CD4-positive, alpha-beta T cell treated with Interleukin-6 at 100 ng/mL for 8 hours (primary cell): ENCODE measurements at places on chromosomes 1 and 21.
A peak's percentile ranks its signal among the peaks of the same experiment; 100 is the strongest.

DNA sequence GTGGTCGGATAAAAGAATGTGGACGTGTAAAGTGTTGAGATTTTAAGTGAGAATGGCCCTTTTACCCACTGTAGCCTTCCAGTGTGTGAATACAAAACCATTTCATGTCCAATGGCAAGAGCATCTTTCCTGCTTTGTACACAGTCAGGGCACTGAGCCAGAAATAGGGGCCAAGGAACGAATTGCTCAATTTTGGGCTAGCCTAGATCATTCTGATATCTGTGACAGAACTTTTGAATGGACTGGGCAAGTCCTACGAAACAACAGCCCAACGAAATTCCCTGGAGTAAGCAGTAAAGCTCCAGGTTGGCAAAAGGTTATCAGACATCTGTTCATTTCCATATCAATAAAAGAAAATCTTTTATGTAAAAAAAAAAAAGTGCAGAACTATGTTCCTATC lies 5.5 kb downstream of the KIF26B start:
- no peak for DNase-seq

DNA sequence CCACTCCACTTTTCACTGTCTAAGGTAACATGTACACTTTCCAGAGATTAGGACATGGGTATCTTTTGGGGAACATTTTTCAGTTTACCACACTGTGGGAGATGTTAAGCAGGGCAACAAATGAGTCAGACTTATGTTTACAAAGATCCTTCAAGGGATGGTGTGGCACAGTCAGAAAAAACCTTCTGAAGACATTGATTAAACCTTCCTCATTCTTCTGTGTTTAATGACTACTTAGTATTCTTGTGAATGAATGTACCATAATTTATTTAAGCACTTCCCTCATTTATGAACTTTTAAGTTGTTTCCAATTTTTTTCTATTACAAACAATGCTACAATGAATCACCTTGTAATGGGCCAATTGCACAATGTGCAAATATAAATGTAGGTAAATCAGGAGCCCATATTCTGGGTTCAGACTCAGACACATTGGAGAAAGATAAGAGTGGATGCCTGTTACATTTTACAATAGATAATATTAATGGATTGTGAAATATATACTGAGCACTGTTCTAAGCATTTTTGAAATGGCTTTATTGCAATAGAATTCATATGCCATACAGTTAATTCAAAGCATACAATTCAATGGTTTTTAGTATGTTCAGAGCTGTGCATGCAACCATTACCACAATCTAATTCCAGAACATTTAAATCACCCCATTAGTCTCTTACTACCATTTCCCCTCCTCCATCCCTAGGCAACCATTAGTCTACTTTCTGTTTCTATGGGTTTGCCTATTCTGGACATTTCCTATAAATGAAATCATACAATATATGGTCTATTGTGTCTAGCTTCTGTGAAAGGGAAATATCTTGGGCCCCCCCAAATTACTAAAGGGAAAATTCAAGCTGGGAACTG lies 1.9 kb upstream of the SFT2D2 start:
- DNase-seq: no peak

- DNase-seq: no peak
These were observed 140.6 kb downstream of the SYT2 start for GRCh38 chr1:202569393-202570322.

GRCh38 chr1:109267743-109268300 lies 15.1 kb downstream of the PSRC1 start:
- DNase-seq: no peak

DNA sequence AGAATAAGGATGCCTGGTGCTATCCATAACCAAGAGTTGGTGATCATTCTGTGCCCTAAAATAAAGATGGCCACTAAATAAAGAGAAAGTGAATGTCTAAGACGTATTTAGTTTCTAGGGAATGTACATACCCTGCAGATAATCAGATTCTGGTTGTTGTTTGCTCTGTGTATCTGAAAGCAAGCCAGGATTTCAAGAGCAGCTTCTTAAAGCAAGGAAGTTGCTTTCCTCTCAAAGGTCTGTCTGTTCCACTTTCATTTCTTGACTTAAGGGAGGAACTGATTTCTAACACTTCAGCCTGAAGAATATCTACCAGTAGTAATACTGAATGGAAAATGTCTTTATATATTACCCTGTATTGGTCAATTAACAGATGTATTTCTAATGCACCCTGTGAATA lies 88.8 kb downstream of the KIF1B start:
- no peak for DNase-seq

GRCh38 chr1:36083635-36084496 lies at the start of gene TEKT2:
Gene TEKT2, plus strand, starts transcription at chr1:36084094. Its CDS starts 828 bp downstream, at chr1:36084922.
- DNase-seq: no peak

DNA sequence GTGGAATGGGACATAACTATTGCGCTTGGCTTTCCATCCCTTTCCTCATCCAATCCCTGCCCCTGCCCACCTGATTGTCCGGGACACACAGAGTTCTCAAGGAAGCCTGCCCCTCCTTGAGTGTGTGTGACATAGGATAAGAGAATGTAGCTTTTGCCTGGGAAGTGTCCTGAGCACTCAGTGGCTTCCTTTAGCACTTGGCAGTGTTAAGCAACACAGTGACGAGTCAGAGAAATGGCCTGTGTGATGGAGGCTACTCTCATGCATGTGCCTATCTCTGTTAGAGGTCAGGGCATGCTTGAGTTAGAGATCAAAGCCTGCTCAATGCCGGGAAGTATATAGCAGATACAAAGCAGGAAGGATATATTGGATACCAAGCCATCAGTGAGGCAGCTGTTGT lies 289.5 kb downstream of the SIPA1L2 start:
- DNase-seq: no peak

DNA sequence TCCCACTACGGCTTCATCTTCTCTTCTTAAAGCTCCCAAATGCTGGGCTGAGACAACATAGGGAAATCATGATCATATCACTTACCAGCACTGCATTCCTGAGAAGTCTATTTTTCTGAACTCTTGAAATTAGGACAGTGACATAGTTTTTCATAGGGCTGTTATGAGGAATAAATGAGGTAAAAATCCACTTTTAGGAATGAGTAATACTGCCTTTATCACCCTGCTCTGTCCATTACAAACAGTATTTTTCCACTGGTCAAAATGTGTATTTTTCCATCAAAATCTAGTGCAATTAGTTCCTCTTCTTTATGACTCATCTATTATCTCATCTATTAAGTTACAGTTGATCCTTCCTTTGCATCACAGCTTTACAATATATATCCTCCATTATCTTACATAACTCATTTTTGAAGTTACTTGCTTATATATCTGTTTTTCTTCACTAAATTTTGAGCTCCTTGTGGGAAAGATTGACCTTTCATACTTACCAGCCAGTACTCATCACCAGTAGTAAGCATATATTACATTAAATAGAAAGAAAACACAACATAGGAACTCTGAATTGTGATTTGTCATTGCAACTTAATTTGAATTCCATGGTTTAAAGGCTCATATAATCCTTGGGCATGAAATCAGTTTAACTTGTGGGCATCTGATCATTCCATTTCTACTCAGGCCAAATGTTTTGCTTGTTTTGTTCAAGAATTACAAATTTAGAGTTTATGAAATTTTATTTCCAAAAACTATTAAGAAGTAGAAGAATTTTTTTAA lies 37.1 kb downstream of the PRRX1 start:
- no peak for DNase-seq

- DNase-seq: peak; percentile 11
These were observed 5.3 kb upstream of the SRP9 start for GRCh38 chr1:225772323-225772768.

GRCh38 chr1:164704954-164705353 lies 146.0 kb downstream of the PBX1 start:
- DNase-seq: no peak

GRCh38 chr1:107897438-107898345 lies 67.3 kb downstream of the VAV3 start:
- DNase-seq: no peak

DNA sequence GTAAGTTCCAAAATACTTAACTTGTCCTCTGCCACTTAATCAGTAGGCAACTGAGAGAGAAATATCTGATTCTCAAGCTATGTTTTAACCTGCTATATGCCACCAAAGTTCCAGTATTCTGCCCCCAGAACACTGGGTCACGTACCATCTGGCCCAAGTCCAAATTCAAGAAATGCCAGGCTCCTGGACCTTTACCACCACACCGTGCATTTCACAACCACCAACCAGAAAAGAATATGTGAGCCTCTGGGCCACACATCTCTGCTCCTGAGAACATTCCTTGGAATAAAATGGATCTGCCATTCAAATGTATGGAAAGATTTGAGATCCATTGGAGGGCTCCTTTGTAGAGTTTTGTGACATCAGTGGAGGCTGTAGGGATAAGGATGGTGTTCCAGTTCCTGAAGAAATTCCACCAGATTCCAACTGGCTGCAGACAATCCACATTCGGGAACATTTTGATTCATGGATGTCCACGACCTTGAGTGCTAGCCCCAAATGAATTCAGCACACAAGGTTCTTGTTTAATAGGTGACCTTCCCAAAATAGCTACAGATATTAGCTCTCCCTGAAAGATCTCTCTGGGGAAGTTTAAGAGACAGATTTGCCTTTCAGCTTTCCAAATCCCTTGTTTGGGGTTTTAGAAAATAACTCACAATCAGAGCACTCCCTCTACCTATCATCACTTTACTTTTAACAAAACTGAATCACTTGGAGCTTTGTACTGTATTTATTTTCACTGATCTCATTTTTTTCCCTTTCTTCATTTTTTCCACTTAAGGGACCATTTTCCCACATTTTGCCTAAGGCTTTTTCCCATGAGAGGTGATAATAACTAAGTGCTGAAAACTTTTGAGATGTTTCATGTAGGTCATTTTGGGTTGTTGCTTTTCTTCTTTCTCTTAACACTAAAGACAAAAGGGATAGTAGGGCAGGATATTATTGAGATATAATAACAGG lies 128.4 kb upstream of the ZC3H11B start:
- DNase-seq: no peak

- DNase-seq: no peak
These were observed 691 bp downstream of the RIMS3 start for GRCh38 chr1:40664791-40665190.

GRCh38 chr1:70426154-70427131 lies 15.4 kb downstream of the CTH start:
- DNase-seq: no peak

DNA sequence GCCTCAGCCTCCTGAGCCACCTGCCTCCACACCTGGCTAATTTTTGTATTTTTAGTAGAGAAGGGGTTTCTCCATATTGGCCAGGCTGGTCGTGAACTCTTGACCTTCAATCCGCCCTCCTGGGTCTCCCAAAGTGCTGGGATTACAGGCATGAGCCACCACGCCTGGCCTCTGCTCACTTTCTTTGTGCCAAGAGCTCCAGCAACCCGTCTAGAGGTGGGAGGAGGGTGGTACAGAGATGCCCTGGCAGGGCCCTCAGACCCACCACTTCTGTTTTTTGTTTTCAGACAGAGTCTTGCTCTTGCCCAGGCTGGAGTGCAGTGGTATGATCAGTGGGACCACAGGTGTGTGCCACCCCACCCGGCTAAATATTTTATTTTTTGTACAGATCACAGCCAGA lies 6.9 kb upstream of the SYNC start:
- DNase-seq: no peak

- no peak for DNase-seq
These were observed 9.0 kb upstream of the ZBTB21 start for GRCh38 chr21:42019101-42019605.
